Calu3 (cell line): ENCODE measurements at places on chromosomes 12 and 14. TPM values are rescaled to one million over a fixed set of nuclear protein-coding genes. Genes with fewer than 3 reads are reported as not detected.

Gene CMA1
- not detected in 2 replicates for total RNA-seq

- H3K4me1 ChIP-seq: no peaks in the 10 kb centered on the region
- no peaks in the 10 kb centered on the region for H3K27me3 ChIP-seq
- DNase-seq: no peak
- H3K4me3 ChIP-seq: no peak overlapping the region
- H3K27ac ChIP-seq: no peak overlapping the region
Measured at GRCh38 chr14:90986510-90986909, 73.9 kb downstream of the RPS6KA5 start.

GRCh38 chr12:34625116-34625515 is 602.8 kb downstream of the ALG10 start:
- no peak overlapping the region for H3K4me3 ChIP-seq
- H3K4me1 ChIP-seq: no peaks in the 10 kb centered on the region
- peak; percentile 4 for DNase-seq
- H3K27me3 ChIP-seq: no peaks in the 10 kb centered on the region
- no peaks in the 10 kb centered on the region for H3K36me3 ChIP-seq
- H3K27ac ChIP-seq: no peak overlapping the region

DNA sequence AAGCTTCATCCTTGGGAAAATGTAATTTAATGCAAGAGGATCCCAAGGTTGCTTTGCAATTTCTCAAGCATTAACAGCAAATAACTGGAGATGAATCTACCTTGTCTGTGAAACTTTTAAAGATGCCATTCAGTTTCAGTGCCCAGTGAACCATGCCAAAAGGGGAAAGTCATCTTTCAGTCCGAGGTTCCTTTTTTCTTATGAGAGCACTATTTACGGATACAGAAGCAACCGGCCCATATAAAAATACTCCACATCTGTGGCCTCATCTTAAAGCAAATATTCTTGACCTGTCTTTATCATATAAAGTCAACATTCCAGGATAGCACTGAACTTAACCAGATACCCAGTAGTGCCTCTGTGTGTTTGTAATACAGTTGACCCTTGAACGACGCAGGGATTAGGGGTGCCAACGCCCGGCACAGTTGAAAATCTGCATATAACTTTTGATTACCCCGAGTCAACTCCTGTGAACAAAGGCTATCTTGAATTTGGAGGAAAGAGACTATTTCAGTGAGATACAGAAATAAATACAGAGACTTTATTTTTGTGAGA is 209.4 kb downstream of the PCNX1 start:
- peak overlapping the region; percentile 92 for H3K27ac ChIP-seq
- no peak for DNase-seq
- peaks cover 8% of the 10 kb centered on the region for H3K36me3 ChIP-seq
- peaks cover 36% of the 10 kb centered on the region for H3K4me1 ChIP-seq
- H3K4me3 ChIP-seq: no peak overlapping the region

Gene KLRC3
- not detected in 2 replicates for total RNA-seq

- peaks cover 15% of the 10 kb centered on the region for H3K4me1 ChIP-seq
- H3K4me3 ChIP-seq: no peak overlapping the region
- H3K36me3 ChIP-seq: peaks cover 17% of the 10 kb centered on the region
Measured at GRCh38 chr12:64729909-64730587, 29.2 kb downstream of the GNS start.

Gene B4GALNT3
- 15.9 and 19.3 TPM in 2 replicates for total RNA-seq

Gene GAS2L3
- 116 and 132 TPM in 2 replicates for total RNA-seq
